ENCODE measurements at places on chromosomes 11 and 22.

GRCh38 chr11:132284048-132284447, 913.6 kb downstream of the NTM start:
- DNase-seq: no peak

- no peak for DNase-seq
Measured at GRCh38 chr11:92296138-92296515, 71.5 kb downstream of the FAT3 start.

DNA sequence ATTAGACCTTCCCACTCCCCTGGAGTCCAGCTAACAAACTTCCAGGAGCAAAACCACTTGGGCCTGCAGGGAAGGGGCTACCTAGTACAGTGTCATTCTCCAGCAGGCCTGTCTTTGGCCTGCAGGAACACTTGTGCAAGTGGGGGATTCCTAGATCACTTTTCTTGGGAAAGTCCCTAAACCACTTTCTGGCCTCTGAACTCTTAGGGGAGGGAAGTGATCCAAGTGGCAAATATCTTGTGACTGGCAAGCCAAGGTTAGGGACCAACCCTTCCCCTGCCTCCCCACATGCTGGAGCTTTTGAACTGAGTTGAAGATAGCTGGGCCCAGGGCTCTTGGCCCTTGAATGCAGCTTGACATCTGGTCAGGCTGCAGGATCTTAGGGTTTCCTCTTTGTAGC, 17.2 kb downstream of the PPFIBP2 start:
- DNase-seq: no peak

DNA sequence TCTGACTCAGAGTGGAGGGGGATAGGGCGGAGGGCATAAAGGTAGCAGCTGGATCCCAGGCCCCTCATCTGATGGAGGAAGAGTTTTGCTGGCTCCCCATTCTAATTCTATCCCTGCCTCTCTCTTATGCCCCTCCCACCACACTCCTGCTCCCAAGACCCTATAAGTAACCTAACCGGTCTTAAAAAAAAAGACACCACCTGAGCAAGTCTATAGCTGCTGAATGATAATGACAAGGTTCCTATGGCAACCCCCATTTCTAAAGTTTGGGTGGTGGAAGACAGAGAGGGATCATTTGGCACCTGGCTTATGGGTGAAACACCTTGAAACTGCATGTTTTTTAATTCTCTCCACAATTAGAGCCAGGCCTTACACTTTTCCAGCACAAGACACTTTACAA, 69.6 kb downstream of the LARGE1 start:
- DNase-seq: no peak

DNA sequence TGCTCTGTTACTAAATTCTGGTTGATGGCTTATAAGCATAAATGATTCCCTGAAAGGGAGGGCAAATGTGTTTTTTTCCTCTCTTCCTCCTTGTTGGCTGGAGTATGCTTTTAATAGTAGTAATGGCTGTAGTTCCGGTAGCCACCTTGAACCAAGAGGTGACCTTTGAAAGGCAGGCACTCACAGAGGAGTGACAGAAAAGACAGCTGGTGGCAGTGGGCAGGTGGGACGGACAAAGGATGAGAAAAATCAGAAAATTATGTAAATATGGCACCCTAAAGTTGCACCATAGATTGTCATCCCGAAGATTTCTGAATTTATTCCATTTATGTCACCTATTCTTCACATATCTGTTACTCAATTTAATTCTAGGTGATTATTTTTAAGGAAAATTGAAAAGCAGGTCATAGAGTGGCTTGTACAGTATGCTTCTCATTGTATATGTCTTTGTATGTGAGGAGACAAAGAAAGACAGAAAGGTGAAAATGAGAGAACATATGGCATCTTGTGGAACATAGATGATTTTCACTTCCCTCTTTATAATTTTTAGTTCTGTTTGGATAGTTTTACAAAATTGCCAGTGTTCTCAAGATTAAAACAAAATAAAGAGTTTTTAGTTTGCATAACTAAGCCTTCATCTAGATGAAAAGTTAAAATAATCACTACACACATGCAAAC, 17.0 kb downstream of the CASP12 start:
- no peak for DNase-seq

- peak; percentile 46 for DNase-seq
Measured at GRCh38 chr22:36921309-36922104, 8.1 kb downstream of the CSF2RB start.

DNA sequence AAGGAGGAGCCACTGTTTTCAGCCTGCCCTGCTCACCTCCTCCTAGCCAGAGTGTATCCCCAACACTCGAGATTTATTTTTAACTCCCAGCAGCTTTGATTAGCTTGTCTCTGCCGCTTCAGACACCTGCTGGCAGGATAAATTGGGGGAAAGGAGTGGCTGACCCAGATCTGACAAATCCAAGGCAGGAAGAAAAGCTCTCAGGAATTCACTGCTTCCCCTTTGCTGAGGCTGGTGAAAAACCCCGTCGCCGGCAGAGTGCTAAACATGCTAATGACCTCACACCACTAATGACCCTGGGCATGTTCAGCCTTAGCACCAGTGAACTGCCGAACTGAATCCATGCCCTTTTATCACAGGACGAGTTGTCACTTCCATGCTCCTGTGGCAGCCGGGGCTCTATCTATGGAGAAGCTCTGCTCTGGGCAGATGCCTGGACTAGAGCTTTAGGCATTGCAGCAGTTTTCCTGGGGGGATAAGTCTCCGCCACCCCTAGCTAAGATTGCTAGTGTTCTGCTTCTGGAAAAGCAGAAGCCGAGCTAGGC, 52.2 kb downstream of the FEZ1 start:
- no peak for DNase-seq

GRCh38 chr11:32149748-32150147, 58.9 kb downstream of the RCN1 start:
- DNase-seq: no peak

- no peak for DNase-seq
Measured at GRCh38 chr22:20520093-20520511, 12.7 kb downstream of the MED15 start.

- no peak for DNase-seq
Measured at GRCh38 chr22:47583959-47584562, 821.6 kb downstream of the TBC1D22A start.

DNA sequence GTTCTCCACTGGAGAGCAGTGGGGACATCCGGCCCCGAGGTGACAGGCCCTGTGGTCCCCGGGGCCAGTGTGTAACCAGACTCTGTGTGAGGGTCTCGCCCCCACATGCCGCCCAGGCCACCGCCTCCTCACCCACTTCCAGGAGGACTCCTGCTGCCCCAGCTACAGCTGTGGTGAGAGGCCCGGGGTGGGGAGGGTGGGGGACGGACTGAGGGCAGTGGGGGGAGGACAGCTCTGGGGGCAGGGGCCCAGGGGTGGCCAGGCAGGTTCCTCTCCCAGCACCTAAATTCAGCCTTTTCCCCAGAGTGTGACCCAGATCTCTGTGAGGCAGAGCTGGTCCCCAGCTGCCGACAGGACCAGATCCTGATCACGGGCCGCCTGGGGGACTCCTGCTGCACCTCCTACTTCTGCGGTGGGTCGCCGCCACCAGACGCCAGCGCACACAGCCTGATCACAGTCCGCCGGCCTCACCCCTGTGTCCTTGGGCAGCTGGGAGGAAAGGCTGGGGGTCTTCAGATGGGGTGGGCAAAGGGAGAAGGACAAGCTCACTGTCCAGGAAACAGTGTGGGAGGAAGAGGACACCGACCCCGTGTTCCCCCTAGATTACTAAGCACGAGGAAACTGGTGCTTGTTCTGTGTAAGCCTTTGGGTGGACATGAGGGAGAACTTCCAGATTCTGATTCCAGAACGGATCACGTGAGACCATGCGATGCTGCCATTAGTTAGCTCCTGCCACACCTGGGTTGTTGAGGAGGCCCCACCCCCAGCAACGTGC, 84.4 kb upstream of the MYOD1 start:
- no peak for DNase-seq

DNA sequence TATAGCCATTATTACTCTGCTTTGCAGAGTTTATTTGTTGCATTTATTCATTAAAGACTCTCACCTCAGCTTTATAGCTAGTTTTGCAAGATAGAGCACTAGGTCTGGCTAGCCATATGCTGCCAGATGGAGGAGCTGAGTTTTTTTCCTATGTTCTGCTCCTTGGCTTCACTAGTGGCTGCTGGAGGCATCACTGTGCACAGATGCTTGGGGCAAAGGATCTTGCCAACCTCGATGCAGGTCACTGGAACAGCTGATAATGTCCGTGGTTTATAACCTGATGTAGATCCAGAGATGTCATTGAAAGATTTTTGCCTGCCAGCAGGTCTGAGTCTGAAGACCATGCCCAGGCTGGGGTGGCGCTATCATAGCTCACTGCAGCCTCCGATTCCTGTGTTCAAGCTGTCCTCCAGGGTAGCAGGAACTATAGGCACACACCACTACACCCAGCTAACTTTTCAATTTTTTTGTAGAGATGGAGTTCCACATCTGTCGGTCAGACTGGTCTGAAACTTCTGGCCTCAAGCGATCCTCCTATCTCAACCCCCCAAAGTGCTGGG, 63.2 kb downstream of the PACS1 start:
- DNase-seq: no peak

- no peak for DNase-seq
Measured at GRCh38 chr11:130785380-130786116, 130.7 kb downstream of the SNX19 start.

GRCh38 chr22:45895436-45896152, 81.4 kb downstream of the WNT7B start:
- DNase-seq: no peak

GRCh38 chr11:70353900-70354568, 44.3 kb upstream of the CTTN start:
- no peak for DNase-seq

DNA sequence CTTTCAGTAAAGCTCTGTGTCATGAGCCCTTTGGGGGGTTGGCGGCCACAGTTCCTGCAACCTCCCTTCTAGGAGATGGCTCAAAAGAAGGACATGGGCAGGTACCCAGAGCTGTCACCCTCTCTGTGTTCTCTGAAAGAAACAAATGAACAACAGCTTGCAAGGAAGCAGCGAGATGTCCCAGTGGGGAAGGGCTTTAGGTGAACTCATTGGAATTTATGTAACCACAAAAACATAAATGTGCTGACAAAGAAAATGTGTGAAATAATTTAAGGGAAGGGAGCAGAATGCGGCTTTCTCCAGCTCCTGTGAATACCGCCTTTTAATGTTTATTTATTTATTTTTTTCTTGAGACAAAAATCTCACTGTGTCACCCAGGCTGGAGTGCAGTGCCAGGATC, 3.3 kb downstream of the PARVG start:
- DNase-seq: no peak

DNA sequence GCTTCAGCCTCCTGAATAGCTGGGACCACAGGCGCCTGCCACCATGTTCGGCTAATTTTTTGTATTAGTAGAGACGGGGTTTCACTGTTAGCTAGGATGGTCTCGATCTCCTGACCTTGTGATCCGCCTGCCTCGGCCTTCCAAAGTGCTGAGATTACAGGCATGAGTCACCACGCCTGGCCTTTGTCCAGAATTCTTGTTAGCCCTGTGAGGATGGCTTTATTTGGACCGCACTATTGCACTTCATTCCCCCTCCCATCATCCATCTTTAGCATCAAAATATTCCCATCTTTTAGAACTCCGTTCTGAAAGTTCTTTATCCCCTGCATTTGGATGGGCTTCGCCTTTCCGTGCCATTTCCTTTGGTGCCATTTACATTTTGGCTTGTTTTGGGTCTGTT, 2.6 kb downstream of the SAMM50 start:
- no peak for DNase-seq

Measured in germinal center (tissue), 1 donor.